ENCODE measurements at places on chromosomes 16 and 17.

DNA sequence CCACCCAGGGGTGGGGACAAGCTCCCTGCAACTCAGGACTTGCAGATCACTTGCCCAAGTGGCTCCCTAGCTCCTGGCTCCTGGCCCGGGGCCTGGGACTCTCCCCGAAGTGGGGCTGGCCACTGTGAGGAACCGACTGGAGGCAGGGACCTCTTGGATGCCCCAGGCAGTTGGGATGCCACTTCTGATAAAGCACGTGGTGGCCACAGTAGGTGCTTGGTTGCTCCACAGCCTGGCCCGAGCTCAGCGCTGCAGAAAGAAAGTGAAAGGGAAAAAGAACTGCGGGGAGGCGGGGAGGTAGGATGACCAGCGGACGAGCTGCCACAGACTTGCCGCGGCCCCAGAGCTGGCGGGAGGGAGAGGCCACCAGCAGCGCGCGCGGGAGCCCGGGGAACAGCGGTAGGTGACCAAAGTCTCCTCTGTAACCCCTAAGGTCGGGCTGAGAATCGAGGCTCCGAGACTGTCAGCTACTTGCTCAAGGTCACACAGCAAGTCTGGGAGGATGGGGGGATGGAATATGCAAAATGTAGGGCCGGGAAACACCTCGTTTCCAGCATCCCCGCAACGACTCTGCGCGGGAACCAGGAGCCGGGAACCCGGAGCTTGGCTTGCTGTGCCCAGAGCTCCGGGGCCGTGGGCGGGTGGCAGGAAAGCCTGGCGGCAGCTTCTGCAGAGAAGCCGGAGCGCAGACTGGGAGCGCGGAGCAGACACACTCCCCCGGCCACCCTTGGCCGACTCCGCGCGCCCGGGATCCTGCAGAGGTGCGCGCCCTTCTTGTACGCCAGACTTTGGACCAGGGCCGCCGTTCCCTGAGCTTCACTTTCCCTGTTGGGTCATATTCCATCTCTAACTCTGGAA, 1.9 kb downstream of the CIITA start:
- DNase-seq, result peak; percentile 75

- no peak for DNase-seq
Measured at GRCh38 chr16:87325423-87325858, 8.2 kb upstream of the C16orf95 start.

DNA sequence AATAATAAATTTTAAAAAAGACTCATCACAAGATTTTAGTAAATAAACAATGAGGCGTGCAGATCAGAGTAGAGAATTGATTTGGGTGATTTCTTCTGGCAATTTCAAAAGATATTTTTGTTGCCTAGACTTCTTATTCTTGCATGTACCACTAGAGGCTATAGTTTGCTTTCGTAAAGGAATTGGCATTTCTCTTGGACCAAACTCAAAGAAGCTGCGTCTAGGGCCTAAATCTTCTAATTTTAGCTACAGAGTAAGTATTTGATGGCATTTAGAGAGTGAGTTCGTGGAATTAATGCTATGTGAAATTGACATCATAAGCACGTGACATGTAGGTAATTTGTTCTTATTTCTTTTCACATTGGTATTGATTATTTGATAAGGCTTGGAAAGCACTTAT, 24.4 kb upstream of the ABCC11 start:
- DNase-seq, result no peak

GRCh38 chr17:39767147-39767546, 29.4 kb downstream of the GRB7 start:
- DNase-seq, result peak; percentile 45

DNA sequence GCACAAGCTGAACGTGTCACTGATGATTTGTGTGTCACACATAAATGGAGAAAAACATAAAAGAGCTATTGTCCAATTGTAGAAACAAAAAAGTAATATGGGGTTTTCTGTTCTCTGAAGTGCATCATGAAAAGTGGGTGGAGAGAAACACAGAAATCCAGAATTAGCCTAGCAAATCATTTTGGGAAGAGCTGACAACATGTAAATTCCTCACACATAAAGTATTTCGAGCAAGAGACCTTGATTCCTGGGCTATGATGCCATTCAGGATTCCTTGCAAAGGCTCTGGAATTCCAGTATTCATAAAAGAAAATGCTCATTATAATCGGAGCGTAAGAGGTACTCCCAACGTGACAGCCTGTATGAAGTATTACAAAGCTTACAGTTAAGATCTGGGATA, 1.1 kb downstream of the DCUN1D3 start:
- DNase-seq, result no peak
